GM20000 (cell line): ENCODE measurements at places on chromosomes 2 and 18.

- no peak for DNase-seq
Observed at GRCh38 chr2:2173633-2174032, 157.4 kb downstream of the MYT1L start.

- DNase-seq: peak; percentile 22
Observed at GRCh38 chr2:69554981-69555380, 88.6 kb downstream of the AAK1 start.

DNA sequence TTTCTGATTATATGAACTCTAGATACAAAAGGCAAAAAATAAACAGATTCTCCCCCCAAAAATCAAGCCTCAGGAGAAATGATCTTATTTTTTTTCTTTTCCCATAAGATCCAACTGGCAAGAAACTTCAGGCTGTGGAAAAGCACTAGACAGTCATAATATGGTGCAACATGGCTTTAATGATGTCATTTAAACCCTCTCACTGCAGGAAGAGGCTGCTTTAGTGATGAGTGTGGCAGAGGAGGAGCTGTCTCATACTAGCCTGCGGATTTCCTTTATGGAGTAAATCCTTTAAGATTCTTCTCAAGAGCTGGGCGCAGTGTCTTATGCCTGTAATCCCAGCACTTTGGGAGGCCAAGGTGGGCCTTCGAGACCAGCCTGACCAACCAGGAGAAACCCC lies 83.3 kb upstream of the CD28 start:
- DNase-seq: no peak

- no peak for DNase-seq
Observed at GRCh38 chr18:58175122-58175785, 131.2 kb downstream of the NEDD4L start.

DNA sequence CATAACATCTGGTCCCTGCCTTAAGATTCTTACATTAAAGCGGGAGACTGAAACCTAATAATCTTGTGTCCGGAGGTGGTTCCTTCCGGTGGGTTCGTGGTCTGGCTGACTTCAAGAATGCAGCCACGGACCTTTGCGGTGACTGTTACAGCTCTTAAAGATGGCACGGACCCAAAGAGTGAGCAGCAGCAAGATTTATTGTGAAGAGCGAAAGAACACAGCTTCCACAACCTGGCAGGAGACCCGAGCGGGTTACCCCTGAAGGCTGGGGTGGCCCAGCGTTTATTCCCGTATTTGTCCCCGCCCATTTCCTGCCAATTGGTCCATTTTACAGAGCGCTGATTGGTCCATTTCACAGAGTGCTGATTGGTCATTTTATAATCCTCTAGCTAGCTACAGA lies 122.3 kb upstream of the SIX2 start:
- no peak for DNase-seq

DNA sequence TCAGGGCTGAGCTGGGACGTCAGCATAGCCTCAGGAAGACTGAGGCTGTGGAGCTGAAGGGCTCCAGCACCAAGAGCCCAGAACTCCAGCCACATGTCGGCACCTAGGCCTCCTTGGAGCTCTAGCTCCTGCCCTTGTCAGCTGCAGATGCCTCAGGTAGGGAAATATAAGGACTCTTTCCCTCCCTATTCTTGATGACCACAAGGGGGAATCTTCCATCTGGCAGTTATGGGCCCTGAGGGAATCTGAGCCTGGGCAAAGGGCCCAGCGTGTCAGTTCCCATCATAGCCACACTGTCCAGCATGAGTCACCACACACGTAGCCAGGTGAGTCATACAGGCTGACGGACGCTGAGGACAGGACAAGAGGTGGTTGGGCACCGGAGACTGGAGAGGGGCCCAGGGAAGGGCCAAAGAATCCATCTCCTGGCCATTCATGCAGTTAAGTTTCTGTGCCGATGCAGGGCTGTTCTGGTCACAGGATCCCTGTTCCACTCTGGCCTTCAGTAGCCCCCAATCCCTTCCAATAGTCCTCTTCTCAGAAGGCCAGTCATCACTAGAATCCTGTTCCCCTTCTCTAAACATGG lies 1.8 kb downstream of the MPV17 start:
- no peak for DNase-seq

DNA sequence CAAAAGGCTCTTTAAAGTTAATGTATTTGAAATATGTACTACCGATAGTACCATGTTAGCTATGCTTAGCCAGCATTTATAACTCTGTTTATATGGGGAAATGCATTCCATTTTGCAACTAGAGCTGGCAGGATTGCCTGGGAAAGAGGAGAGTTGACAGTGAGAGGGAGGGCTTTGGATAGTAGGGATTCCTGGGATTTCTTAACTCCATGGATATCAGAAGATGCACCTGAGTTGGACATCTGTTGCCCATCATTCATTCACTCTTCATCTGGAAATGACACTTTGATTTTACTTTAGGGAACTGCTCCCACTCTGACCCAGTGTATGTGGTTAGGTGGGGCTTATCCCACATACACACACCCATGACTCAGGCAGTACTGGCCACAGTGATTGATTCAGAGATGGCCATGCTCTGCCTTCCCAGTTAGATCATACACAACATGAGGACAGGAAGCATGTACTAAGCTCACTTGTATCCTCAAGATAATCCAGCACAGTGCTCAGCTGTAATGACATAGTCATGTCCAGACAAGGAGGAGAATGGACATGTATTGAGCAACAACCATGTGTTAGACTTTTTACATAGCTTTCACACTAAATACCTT lies 248.8 kb downstream of the MREG start:
- no peak for DNase-seq

GRCh38 chr2:88857951-88858411 lies 166.5 kb downstream of the RPIA start:
- no peak for DNase-seq

DNA sequence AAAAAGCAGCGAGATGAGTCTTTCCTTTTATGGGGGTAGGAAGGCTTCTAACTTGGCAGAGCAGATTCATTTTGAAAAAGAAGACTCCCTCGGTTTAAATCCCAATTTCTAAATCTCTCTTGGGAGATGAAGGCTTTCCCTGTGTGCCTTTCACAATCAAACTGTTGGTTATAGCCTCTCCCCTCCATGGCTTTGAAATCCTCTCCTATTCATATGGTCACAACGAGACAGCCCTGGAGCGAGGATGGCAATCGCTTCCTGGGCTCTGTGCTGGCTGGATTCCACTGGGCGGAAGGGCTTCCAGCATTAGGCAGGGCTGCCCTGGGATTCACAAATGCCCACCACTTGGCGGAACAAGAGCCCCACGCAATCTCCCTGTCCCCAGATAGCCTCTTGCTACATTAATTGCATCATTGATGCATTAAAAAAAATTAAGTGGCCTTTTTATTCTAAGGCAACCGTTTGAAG lies 1.6 kb downstream of the CAVIN2 start:
- no peak for DNase-seq

DNA sequence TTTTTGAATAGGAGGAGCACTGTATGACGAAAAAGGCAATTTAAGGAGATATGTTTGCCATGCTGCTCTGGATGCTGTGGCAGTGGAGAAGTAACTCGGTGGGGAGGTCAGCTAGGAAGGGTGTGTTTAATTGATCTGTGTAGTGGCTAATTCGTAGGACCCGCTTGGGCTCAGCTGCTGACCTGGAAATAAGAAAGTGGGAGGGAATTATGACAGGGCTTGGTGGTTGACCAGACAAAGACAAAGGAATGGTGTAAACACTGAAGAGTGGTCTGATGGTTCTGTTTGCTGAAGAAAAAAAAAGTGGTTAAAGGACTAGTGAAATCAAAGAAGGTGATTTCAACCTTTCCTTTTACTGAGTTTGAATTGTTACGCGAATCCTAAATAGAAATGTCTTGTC lies 146.0 kb downstream of the MAP4K4 start:
- no peak for DNase-seq

- DNase-seq: peak; percentile 14
Observed at GRCh38 chr18:41391616-41392595, 563.1 kb upstream of the PIK3C3 start.

GRCh38 chr2:71531522-71532047 lies 78.2 kb downstream of the DYSF start:
- DNase-seq: no peak

GRCh38 chr2:70837980-70838925 lies 2.6 kb upstream of the CD207 start:
- no peak for DNase-seq

DNA sequence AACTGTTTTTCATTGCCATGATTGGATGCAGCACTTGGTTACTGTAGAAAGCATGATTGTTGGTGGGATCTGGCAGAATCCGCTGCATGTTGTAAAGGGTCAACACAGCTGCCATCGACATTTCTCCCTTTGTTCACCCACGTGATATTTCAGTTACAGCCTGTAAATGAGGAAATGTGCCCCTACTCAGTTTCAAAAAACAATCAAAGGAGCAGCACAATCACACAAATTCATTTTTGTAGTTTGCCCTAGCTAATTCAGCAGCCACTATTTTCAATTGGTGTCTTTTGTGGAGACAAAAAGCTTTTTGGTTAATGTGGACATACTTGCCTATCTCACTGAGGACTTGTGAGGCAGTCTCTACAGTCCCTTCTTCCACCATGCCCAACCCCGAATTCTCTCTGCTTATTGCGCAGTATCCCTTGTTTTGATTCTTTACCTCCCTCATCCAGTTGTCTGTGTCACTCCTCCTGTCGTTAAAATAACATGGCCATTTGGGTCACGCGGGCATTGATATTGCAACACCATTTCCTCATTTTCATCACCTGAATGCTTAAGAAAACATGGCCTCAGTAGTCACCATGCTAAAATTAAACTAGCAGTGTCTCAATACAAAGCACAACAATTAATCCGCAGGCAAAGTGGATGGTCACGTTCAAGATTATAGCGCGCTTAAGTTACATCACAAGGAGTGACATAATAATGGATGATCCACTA lies 6.4 kb upstream of the PROC start:
- DNase-seq: no peak

- DNase-seq: no peak
Observed at GRCh38 chr2:233096006-233096405, 35.9 kb downstream of the INPP5D start.

DNA sequence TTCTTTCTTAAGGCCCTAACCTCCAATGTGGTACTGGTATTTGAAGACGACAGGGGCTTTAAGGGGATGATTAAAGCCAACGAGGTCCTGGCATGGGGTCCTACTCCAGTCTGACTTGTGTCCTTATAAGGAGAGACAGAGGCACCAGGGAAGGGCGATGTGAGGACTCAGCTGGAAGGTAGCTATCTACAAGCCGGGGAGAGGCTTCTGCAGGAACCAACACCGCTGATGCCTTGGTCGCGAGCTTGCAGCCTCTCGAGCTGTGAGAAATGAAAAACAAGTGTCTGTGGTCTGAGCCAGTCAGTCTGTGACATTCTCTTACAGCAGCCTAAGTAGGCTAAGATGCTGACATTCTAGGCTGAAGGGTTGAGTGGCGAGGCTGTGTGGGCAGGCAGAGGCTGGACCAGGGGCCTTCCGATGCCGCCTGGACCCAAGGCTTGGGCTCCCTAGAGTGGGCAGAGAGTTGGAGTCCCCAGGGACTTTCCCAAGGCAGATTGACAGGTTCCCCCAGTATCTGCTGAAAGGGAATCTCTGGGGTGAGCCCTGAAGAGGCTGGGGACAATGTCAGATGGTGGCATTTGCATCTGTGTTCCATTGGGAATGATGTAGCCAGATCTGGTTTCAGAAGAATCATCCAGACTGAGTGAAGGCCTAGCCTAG lies 322.9 kb upstream of the HS6ST1 start:
- no peak for DNase-seq

DNA sequence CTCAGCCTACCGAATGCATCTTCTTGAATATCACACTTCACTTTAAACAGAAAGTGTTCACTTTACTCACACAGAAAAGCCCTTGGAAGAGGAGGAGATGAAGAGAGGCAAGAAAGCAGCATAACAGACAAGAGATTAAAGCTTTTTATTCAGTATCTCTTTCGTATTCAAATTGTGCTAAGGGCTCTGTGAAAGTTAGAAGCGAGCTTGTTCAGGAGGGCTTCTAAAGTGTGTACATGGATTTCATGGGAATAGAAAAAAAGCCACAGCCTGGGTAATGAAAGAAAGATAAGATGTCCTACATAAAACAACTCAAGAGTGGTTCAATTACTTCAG lies 531.9 kb downstream of the TMEM182 start:
- no peak for DNase-seq

- DNase-seq: no peak
Observed at GRCh38 chr2:227761740-227762476, 16.2 kb downstream of the SCYGR8 start.

- DNase-seq: peak; percentile 69
Observed at GRCh38 chr2:97870396-97870843, 125.3 kb downstream of the TMEM131 start.

GRCh38 chr18:13378150-13378549 lies 159.6 kb downstream of the LDLRAD4 start:
- peak; percentile 11 for DNase-seq

DNA sequence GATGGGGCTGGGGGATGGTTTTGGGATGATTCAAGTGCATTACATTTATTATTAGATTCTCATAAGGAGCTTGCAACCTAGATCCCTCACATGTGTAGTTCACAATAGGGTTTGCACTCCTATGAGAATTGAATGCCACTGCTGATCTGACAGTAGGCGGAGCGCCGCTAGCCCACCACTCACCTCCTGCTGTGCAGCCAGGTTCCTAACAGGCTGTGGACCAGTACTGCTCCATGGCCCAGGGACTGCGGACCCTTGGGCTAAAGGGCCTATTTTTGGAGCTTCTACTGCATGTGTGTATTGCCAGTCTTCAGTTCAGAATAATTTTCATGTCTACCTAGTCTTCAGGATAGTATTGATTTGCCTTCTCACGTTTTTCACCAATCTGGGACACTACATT lies 165.3 kb upstream of the TWIST2 start:
- no peak for DNase-seq

- DNase-seq: no peak
Observed at GRCh38 chr2:126828491-126828890, 70.2 kb upstream of the TEX51 start.

- DNase-seq: peak; percentile 28
Observed at GRCh38 chr2:150133623-150134022, 353.8 kb downstream of the RND3 start.

DNA sequence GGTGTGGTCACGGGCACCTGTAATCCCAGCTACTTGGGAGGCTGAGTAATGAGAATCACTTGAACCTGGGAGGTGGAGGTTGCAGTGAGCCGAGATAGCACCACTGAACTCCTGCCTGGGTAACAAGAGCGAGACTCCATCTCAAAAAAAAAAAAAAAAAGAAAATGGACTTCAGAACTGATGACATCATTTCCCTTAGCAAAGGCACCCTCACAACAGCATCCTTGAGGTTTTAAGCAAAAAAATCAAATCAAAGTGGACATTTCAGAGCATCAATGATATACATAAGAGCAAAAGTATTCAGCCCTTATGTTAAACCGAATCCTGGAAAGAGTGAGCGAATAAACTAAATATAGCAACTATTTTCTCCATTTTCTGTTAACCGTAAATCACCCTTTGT lies 45.3 kb downstream of the EPB41L3 start:
- DNase-seq: no peak

GRCh38 chr2:107412209-107412904 lies 414.3 kb upstream of the RGPD4 start:
- DNase-seq: no peak

DNA sequence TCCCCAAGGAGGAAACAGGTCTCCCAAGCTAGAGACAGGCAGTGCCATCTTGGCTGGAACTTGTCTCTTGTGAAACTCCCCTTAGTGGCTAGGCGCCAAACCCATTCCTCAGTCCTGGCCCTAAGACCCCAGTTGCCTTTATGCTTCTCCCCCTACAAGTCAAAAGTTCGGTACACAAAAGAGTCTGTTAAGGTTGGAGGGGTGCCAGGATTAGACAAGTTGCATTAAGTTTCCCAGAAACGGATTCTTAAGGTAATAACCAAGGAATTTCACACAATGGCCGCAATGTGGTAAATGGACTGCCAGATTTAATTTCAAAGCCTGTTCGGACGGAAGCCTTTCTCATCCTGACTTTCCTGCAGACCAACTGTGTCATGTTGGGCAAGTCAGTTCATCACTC lies 80.7 kb downstream of the CCBE1 start:
- DNase-seq: no peak
